Activated CD4-positive, alpha-beta T cell treated with anti-CD3 and anti-CD28 coated beads, Interleukin-2, amount 50 U/mL, for 16 hours (primary cell): ENCODE measurements at places on chromosomes 4 and X.

GRCh38 chr4:7333801-7334421 lies 100.8 kb downstream of the PSAPL1 start:
- no peak for DNase-seq

GRCh38 chr4:6926081-6926480 lies 16.5 kb downstream of the TBC1D14 start:
- peak; percentile 55 for DNase-seq

- no peak for DNase-seq
Observed at GRCh38 chr4:58209551-58209950, 1099.4 kb upstream of the IGFBP7 start.

DNA sequence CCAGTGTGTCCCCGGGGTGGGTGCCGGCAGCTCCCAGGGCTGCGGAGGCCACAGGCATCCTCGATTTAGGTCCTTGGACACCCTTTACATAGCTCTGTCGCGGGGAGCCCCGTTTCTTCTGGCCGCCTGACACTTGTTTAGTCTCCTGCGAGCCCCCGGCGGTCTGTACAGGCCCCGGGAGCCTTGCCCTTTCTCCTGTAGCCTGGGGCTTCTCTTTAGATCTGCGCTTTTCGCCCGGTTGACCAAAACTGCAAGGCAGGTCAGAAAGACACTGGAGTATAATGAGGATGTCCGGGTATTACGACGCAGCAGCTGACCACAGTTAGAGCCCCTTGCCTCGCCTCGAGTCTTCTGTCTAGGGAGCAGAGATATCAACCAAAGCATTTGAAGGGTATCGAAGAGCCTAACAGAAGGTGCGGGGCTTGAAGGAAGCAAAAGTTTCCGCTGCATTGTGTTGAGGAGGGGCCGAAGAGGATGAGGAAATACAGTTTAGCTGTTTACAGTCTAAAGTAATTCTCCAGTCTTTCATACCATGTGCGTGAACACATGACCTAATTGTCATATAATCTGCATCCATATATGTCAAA lies 479 bp downstream of the BRCC3 start:
- no peak for DNase-seq

DNA sequence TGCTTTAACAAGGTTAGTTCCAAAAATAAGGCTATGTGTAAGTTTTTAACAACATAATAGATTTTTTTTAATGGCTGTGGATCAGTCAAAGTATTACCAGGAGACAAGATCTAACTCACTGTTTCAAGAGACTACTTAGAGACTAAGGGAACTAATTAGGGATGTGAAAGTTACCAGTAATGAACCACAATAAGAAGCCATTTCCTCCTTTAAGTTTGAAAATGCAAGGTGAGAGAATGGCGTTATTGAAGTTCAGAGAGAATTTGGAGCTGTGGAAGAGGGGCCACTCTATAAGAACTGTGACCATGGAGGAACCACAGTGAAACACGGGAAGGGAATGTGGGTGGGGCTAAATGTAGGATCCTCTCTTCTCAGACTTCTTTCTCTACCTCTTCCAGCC lies 624.2 kb downstream of the GLUD2 start:
- DNase-seq: no peak

GRCh38 chrX:137427816-137428215 lies 138.1 kb upstream of the ZIC3 start:
- no peak for DNase-seq

DNA sequence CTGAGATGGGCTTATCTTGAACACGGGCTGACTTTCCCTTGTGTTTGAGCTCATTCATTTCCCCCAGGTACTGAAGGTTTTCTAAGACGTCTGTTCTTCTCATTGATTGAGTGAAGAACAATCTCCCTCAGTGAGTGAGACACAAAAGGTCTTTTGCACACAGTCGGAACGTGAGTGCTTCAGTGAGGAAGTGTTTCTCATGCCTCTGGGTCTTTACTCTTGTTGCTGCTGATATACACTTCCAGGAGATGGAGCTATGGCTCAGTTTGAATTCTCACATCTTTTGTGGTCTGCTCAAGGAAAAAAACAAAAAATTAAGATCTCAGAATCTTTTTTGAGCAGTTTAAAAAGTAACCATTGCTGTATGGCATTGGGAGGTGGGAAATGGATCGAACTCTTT lies 981.9 kb upstream of the TENM3 start:
- DNase-seq: no peak

DNA sequence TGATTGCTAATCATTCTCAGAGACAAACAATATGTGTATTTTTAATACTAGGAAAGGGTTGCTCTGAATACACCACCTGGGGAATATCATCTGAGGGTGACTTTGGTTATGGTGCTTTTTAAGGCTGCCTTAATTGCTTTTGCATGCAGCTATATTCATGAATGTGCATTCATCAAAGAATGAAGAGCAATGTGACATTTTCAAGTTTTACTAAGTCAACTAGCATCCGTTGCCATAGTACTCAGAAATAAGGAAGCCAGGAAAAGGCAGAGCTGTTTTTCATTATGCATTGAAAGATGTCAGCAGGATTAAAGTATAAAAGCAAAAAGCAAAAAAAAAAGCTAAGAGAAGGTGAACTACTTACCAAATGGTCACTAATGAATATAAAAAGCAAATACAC lies 67.4 kb upstream of the PCDH18 start:
- DNase-seq: no peak

DNA sequence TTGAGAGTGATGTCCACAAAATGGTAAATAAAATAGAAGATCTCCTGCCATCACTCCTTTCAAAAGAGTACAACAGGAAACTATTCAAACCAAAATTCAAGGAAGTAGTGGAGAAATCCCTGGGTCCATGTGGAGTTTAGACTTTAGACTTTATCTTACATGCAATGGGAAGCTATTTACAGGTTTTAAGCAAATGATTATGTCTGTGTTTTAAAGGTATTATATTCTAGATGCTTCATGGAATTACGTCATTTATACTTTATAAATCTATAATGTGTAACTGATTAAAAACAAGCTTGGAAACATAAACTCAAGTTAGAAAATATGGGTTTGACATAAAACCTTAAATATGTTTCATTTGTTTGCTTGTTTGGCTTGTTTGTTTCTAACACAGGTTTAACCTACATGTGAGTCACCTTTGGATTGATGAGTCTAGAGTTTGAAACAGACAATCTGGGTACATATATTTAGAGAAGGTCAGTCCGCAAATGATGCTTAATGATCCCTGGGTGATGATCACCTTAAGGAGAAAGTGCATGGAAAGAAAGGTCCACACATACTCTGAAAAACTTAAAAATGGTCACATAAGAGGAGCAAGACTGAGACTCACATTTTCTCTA lies 519.6 kb upstream of the AGA start:
- DNase-seq: no peak

GRCh38 chr4:56388306-56388705 lies 1.0 kb upstream of the AASDH start:
- no peak for DNase-seq

DNA sequence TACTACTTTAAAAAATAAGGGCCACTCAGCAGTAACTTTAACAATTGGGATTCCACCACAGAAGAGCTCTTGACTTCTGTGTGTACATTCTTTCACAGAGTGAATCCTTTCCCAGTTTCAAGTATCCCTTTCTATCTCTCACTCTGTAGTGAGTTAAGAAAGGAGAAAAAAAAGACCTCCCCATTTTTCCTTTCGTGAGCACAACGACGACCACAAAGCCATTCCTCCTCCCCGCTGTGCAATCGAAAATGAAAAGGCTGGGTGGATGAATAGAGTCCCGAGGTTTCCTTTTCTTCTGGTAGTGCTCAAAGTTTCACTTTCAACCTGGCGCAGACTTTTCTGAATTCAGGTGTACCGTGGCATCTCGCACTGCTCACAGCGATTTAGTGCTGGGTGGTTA lies 58.0 kb downstream of the TAB3 start:
- peak; percentile 46 for DNase-seq

GRCh38 chr4:126715067-126715466 lies 917.7 kb upstream of the INTU start:
- DNase-seq: no peak

DNA sequence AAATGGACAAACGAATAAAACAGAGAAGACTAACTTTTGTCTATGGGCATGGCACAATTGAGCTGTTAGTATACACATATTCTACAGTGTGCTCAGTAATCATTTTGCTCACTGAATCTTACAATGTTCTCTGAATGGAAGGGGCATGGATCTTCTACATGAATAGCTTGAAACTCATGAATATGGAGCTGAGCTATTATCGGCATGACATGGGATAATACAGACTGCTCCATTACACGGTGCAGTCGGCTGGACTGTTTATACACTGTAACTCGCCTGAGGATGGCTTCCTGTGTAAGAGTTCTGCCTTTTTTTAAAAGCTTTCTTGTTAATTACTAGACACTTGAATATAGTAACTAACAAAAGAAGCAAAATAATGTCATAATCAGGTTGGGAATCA lies 368.5 kb upstream of the MAD2L1 start:
- no peak for DNase-seq

GRCh38 chr4:3498901-3499510 lies 33.2 kb downstream of the LRPAP1 start:
- no peak for DNase-seq

- DNase-seq: no peak
Observed at GRCh38 chr4:1492142-1492457, 85.9 kb upstream of the NKX1-1 start.

GRCh38 chr4:88442689-88443191 lies 14.2 kb upstream of the HERC5 start:
- DNase-seq: no peak

DNA sequence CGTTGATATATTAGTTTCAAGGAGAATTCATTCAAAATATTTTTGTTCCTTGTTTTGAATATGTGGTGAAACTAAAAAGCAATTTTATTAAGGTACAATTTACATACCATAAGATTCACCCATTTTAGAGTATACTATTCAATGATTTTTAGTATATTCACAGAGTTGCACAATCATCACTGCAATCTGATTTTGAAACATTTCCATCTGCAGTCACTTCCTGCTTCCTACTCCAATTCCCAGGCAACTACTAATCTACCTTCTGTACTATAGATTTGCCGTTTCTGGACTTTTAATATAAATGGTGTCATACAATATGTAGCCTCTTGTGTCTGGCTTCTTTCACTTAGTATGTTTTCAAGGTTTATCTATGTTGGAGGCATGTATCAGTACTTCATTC lies 71.3 kb downstream of the SLC9A7 start:
- no peak for DNase-seq

GRCh38 chr4:95889662-95890061 lies 49.8 kb downstream of the PDHA2 start:
- DNase-seq: no peak

GRCh38 chr4:143641361-143641760 lies 59.1 kb downstream of the FREM3 start:
- no peak for DNase-seq

DNA sequence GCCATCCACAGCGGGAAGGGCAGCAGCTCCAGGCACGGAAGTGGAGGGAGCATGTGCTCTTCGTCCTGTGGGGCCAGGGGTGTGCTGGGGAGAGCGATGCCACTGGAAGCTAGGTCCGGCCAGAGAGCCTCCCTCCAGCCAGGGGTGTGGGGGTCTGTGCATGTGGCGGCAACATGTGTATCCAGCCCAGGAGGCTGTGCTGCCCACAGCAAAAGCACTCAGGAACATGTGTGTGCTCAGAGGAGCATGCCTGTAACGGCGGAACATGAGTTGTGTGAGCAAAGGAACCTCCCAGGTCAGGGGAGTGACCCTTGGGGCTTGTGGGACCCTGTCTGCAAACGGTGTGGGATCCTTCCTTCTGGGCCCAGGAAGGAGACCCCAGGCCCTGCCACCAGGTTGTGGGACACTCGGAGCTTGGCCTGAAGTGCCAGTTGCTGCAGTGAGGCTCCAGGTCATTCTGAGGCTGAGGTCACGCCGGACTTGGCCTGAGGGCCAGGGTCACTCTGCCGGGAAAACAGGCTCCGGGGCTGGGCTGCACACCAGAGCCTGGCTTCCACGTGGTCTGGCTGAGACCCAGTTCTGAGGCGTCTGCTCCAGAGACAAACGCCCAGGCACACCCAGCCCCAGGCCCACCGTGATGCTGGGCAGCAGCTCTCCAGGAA lies 37.2 kb downstream of the CPLX1 start:
- DNase-seq: no peak

- DNase-seq: no peak
Observed at GRCh38 chr4:138803051-138803450, 212.5 kb upstream of the NOCT start.

DNA sequence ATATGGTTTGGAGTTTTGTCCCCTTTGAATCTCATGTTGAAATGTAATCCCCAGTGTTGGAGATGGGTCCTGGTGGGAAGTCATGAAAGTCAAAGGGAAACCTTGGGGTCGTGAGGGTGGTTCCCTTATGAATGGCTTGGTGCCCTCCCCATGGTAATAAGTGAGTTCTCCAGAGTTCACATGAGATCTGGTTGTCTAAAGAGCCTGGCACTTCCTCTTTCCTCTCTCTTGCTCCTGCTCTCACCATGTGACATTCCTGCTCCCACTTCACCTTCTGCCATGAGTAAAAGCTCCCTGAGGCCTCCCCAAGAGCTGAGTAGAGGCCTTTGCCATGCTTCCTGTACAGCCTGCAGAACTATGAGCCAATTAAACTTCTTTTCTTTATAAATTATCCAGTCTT lies 5.5 kb upstream of the IL15 start:
- no peak for DNase-seq

DNA sequence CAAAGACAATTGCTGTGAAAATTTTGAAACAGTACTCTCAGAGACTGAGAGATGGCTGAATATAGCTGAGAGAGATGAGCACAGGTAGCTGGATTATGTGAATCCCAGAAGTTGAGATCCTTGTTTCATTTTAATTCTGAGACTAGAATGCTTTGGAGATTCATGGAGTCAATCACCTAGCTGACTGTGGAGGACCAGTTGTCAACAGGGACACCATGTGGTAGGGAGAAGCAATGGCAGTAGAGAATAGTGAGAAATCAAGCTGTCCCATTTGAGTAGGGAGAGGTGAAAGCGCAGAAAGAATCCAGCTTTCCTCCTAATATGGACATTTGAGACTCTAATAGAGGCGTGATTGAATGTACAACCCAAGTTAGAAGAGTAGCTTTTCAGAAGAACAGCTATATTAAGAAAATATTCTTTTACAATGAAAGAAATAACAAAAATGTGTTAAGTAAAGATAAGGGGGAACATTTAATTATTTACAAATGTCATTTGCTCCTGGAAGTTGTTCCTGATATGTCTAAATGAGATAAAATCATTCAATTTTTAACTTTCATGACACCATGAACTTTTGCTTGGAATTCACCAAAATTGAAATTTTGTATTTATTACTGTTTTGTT lies 30.3 kb upstream of the GLRB start:
- peak; percentile 3 for DNase-seq

- no peak for DNase-seq
Observed at GRCh38 chrX:20594985-20595384, 328.3 kb upstream of the RPS6KA3 start.

GRCh38 chr4:77992581-77992980 lies 64.5 kb upstream of the FRAS1 start:
- DNase-seq: no peak

DNA sequence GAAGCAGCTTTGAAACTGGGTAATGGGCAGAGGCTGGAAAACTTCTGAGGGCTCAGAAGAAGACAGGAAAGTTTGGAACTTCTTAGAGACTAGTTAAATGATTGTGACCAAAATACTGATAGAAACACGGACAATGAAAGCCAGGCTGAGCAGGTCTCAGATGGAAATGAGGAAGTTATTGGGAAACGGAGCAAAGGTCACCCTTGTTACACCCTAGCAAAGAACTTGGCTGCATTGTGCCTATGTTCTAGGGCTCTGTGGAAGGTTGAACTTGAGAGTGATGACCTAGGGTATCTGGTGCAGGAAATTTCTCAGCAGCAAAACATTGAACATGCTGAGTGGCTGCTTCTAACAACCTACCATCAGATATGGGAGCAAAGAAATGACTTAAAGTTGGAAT lies 50.8 kb upstream of the FBXW7 start:
- no peak for DNase-seq
